T-helper 22 cell (primary cell): ENCODE measurements at places on chromosomes 13 and 19.

- DNase-seq = no peak
Observed at GRCh38 chr19:50341091-50341564, 12.0 kb upstream of the KCNC3 start.

- DNase-seq = no peak
Observed at GRCh38 chr13:89846926-89847585, 1500.4 kb upstream of the MIR17HG start.

DNA sequence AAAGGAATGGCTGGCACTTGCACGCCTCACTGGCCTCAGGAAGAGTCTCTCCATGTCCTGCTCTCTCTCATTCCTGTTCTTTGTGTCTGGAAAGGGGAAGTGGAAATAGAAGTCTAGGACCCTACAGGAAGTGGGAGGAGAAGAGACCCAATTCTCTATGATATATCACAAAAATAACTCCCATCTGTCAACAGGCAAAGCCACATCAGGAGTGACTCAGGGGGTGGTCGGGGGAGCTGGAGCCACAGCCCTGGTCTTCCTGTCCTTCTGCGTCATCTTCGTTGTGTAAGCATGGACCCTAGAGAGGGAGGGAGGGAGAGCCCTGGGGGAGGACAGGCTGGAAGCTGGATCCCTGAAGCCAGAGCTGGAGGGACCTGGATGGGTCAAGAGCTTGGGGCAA, 3.0 kb downstream of the SIGLEC9 start:
- no peak for DNase-seq

DNA sequence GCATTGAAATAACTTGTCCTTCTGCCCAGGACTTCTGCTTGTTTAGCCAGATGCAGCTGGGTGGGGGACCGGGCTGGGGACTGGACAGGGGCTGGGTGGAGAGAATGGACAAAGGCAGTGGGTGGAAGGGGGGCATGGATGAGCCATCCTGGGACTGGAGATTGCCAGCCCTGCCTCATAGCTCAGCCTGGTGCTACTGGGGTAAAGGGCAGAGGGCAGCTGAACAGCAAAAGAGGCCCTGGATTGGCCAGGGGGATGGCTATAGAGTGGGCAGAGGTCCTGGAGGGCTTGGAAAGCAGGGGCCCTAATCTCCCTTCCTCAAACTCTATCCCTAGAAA, 17.7 kb upstream of the PLAUR start:
- DNase-seq = no peak

DNA sequence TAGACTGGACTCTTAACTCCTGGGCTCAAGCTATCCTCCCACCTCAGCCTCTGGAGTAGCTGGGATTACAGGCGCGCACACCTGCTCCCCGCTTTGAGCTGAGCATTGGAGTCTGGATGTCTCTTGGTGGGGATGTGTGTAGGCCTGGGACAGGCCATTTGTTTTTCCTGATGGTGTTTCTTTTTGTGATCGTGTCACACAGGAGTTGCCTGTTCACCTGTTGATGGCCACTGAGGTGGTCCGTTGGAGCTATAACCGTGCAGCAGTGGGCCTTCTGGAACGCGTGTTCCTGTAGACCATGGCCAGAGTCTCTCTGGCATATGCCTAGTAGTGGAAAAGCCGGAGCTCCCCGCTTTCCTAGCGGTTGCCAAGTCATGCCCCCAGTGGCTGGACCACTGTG, 3.5 kb downstream of the PAK4 start:
- DNase-seq = no peak

- DNase-seq = no peak
Observed at GRCh38 chr19:45187421-45188100, 9.0 kb downstream of the BLOC1S3 start.

DNA sequence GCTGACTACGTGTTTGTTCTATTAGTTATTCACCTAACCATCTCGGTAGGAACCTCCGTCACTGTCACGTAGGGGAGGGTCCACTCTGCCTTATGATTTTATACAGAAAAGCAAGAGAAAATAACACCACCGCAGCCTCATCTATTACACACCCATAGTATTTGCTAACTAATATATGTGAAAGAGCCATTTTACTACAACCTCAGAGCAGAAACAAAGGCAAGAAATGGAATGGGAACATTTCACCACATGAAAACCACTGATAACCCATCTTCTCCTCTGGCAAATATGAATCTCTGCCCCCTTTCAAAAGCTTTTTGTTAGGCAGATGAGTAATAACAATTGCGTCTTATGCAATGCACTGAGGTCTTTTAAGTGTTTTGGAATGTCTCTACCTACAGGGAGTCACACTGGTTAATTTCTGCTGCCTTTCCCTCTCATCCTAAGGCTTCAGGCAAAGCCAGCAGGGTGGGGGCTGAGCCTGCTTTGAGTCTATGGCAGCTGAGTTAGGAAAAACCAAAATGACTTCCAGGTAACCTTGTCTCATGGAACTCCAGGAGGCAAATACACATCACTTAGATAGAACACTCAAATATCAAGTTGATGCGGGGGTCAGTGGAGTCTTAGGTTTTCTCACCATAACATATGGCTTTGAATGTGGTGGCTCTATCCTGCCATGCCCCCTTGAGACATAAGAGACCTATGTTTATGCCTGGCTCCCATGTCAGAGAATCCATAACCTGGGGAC, 15.0 kb downstream of the TSHZ3 start:
- DNase-seq = no peak

- no peak for DNase-seq
Observed at GRCh38 chr13:36834299-36834698, 15.3 kb downstream of the RFXAP start.
